ENCODE measurements at places on chromosomes 11 and 22.

GRCh38 chr11:78216571-78217287 lies 28.0 kb downstream of the USP35 start:
- DNase-seq: no peak

GRCh38 chr11:84316866-84317555 lies 1030.8 kb upstream of the CCDC90B start:
- no peak for DNase-seq

DNA sequence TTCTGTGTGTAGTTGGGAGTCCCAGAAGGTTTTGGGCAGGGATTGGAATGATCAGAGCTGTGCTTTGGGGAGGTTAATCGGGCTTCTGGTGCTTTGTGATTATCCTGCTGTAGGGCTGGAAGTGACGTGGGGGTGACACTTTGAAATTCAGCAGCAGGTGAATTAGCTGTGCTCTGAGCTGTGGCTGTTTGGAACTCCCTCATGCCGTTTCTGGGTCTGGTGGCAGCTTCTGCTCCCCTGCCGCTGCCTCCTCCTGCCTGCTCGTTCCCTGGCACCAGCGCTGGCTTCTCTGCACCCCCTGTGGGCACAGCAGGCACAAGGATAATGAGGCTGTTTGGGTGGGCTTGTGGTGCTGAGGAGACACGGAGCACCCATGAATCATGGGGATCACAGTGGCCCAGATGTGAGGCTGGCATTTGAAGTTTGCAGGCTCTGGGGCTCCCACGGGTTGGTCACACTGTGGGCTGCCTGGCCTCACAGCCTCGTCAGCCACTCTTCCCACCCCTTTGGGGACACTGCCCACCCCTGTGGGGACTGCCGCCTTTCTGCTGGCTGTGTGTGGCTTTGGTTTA lies 49.7 kb downstream of the TBC1D22A start:
- no peak for DNase-seq

GRCh38 chr11:62547691-62548281 lies 1.2 kb upstream of the AHNAK start:
- no peak for DNase-seq

DNA sequence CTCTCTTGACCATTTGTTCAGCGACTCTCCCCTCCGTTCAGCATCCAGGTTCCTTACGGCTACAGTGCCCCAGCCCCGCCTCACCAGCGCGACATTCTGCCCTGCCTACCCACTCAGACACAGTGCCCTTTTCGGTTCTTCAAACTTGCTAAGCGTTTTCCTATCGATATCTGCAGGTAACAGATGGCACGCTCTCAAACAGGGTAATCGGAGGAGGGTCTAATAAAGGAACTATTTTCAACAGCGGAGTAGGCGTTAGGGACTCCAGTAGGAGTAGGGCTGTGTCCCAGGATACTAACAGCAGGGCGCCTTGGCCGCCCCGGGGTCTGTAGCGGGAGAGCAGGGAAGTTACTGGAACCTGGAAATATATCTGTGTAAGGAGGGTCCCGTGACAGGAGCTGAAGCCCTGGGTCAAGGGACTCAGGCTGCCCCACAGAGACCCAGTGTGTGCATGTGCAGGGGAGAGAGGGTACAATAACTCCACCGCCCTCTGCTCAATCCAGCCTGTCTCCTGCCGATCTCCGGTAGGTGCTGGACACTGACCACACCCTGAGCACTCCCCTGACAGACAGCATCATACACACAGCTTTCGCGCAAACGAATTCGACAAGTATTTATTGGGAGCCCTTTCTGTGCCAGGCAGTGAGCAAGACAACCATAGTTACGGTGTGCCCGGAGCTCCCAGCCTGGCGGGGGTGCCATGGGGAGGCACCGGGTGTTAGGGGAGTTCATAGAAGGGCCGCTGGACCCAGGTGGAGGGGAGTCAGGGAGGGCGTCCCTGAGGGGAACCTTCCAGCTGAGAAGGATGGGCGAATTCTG lies 2.1 kb downstream of the KLHL35 start:
- DNase-seq: no peak

DNA sequence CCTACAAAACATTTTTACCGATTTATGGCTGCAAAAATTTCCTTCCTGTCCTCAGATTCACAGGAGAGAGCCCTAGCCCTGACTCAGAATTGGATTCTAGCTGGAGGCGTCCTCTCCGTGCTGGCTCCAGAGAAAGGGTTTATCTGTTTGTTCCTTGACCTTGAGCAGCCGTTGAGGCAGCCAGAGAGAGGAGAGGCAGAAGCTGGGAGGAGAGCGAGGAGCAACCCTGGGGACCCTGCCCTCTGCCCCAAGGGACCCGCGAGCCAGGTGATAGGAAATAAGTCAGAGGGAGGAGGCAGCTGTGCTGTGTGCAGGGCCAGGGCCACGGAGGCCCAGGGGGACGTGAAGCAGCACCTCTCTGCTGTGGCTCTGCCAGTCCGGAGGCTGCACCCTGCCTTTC lies 75.6 kb downstream of the IGLL1 start:
- no peak for DNase-seq

- no peak for DNase-seq
Measured at GRCh38 chr11:117505285-117505970, 177.8 kb downstream of the CEP164 start.

DNA sequence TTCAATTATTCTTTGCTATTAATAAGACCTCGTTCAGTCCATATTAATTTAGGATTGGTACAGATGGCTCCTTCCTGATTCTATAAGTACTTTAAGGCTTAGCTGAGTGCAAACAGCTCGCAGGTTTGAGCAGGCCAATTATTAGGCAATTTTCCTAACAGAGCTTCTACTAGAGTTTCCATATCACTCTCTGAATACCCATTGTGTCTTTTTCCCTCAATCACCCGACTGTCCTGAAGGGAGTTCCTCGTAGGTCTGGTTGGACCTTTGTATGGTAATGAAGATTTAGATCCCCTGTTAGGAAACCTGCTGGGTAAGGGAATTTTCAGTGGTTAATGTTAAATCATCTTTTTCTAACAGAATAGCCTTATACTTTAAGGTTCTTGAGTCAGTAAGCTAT lies 61.1 kb downstream of the ARHGAP42 start:
- no peak for DNase-seq

- DNase-seq: no peak
Measured at GRCh38 chr11:285021-285893, 3.7 kb upstream of the PGGHG start.

Data from T-helper 17 cell (primary cell).